Activated CD4-positive, alpha-beta T cell treated with anti-CD3 and anti-CD28 coated beads for 1 hour (primary cell): ENCODE measurements at places on chromosomes 4 and X.

- no peak for DNase-seq
Measured at GRCh38 chrX:2679534-2680485, 11.3 kb upstream of the CD99 start.

DNA sequence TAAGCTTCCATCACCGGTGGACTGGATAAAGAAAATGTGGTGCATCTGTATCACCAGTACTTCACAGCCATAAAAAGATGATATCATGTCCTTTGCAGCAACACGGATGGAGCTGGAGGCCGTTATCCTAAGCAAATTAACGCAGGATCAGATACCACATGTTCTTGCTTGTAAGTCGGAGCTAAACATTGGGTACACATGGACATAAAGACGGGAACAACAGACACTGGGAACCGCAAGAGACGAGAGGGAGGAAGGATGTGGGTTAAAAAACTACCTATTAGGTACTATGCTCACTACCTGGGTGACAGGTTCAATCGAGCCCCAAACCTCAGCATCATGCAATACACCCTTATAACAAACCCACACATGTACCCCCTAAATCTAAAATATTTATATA is 16.3 kb upstream of the IDS start:
- no peak for DNase-seq

DNA sequence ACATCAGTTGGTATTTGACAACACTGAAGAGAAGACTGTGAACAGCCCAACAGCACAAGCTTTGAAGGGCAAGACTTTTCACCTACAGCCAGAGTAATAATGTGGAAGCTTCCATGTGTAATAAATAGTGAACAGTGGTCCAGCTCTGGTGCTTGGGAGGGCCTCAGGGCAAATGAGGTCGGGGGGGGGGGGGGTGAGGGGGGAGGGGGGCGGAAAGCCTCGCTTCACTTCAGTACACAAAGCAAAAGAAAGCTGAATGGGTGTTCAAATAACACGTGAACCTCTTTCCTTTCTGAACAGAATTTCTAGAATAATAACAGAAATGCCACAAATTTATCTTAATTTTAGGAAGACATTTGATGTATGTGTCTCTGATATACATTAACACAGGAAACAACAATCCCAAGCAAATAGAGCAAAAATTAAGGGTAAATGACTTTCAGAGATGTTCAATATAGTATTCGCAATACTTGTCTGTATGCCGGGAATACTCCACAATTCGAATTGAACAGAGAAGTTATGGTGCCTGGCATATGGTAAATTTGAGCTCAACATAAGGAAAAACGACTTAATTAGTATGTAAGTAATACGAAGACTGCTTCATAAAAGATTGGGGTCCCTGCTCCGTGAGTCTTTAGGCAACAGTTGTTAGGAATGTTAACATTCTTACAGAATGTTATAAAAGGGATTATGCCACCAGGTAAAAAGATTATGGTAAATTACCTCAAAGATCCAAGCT is 92.6 kb downstream of the FRYL start:
- no peak for DNase-seq

GRCh38 chr4:42708625-42709024 is 51.7 kb upstream of the ATP8A1 start:
- DNase-seq = no peak

GRCh38 chrX:22389556-22390179 is 117.0 kb downstream of the CBLL2 start:
- no peak for DNase-seq

DNA sequence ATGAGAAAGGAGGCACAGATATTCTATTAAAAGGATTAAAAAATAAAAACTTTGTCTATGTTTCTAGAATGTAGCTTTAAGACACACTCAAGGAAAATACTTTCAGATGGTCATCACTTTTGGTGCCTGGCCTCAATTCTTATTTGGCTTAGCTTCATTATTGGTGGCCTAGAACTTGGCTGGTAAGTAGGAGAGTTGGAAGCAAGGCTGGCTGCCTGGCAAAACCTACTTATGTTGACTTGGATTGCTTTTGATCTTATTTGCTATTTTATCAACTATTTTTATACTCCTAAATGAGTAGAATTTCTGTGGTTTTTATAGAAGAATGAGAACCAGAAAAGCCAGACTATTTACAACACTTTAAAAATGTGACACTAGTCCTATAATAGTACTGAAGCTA is 35.3 kb upstream of the JADE3 start:
- no peak for DNase-seq

DNA sequence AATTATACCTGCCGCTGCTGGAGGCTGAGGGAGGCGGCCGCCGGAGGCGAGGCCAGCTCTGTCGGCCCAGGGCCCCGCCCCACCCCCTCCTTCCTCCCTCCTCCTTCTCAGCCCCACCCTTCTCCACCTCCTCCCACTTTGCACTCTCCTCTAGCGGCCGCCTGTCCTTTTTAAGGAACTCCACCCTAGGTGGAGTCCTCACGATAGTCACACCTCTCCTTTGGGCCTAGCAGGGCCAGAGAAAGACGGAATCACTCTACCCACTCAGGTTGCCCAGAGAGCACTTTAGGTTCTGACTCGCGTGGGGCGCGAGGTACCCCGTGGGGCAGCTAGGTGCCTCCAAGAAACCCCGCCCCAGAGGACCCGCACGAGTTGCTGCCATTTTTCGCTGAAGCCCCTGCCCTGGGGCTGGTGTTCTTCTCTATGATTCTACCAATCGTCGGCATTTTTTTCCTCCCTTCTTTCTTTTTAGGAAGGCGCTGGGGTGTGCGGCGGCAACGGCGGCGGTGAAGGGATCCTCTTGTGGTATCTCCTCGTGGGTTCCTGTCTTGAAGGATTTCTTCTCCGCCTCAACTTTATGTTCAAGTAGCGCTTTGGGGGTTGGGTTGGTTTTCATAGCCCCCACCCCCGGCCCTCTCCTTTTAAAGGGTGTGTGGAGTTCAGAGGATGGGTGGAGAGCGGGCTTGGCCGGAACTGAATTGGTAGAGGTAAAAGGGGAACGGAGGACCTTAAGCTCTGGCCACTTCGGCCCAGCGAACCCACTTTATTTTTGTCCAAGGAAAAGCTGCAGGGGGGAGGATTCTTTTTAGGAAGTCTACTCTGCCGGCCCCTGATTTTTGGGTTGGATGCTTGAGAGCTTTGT is at the start of gene KLF8:
Gene KLF8, plus strand, starts transcription at position 136 of the 862 bp plus-strand sequence. CDS start 979 bp downstream, outside the sequence.
- no peak for DNase-seq

- DNase-seq = no peak
Measured at GRCh38 chr4:24777536-24778463, 17.6 kb upstream of the SOD3 start.

DNA sequence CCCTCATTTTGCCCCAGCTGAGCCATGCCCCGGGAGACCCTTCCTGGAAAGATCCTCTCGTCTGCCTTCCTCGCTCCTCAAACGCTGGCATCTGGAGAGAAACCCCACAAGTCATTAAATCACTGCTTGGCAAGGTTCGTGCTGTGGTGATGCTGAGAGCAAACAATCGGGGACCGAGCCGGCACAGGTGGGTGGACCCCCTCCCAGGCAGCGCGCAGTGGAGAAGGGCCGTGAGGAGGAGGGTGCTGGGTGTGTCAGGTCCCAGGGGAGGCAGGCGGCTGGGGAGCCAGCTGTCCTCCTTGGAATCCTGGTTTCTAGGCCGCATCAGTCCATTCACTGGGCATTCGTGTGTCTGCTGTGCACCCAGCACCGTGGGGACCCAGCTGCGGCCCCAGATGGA is 64.9 kb upstream of the PSAPL1 start:
- DNase-seq = no peak

DNA sequence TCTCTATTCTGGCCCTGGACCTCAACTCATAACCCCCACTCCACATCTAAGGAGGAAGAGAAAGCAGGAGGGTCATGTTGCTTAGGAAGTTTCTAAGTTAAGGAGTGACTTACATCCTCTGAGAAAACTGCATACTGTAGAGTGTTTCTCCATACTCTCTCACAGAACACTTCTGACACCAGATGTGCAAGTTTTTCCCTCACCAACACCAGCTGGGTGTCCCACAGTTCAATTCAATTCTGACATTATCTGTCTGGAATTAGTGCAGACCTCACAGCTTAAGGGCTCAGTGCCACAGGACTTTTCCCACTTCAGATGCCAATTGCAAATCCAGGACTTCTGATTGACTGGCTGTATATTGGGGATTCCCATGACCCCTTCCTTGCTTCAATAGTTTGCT is 89.0 kb upstream of the SFRP2 start:
- no peak for DNase-seq

DNA sequence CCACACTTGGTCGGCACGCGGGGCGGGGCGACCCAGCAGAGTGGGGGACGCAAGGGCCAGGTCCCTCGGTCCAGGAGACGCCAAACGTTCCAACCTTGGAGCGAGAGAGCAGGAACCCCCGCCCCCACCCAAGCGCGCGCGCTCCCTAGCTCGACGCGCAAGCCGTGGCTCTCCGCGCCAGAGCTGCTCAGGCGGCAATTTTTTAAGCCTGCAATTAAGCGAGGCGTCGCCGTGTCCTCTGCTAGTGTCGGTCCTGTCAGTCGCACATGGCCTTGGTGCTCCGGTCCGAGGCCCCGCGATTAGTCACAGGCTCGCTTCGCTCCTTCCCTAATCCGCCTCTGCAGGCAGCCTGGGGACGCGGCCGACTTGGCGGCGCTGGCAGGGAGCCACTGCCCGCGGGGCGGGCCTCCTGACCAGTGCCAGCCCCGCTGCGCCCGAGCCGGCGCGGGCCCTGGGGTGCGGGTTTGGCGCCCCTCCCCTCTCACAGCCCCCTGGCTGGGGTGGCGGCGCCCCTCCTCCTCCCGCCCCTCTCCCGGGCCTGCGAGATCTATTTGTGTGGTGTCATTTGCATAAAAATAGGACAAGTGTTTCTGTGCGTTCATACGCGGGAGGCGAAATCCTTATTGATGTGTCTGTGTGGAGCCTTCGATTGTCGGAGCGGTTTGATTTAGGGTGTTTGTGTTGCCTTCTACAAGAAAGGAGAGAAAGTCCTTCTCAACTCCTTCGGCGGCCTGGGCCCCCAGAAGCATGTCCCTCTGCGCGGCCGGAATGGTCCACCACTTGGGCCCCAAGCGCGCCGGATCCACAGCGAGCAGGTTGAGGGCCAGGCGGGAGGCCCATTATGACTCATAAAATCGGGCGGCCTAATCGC is 9.8 kb upstream of the BCOR start:
- DNase-seq = no peak

- no peak for DNase-seq
Measured at GRCh38 chrX:124263743-124264142, 68.7 kb upstream of the TEX13D start.

DNA sequence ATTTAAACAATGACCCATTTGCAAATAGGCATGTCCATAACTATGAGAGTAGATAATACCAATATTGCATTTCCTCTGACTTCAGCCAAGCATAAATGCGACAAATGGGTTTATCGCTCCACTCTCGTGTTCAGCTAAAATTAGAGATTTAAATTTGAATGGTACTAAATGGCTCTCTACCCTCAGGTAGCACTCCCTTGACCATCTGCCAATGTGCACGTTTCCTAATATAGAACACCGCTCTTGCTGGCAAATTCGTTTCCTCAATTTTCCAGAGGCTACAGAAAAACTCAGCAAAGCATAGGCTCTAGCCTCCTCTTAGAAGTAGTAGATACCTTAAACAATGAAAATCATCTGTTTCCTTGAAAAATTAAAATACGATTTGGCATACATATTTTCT is 251.6 kb downstream of the ADGRA3 start:
- DNase-seq = no peak

DNA sequence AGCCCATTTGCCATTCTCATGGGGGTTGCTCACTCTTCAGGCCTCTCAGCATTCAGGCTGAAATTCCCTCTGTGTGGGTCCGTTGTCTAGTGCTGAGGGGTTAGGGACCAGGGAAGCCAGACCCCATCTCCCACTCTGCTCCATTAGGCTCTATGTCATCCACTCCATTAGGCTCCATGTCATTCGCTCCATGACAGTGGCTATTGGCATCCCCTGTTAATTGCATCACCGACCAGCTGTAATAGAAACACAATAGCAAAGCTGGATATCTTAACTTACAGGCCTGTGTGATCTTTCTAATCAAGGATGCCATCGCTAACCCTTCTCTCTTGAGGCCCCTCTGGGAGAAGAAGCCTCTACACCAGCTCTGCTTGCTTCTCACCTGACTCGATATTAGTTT is 25.7 kb upstream of the ZNF518B start:
- no peak for DNase-seq

- DNase-seq = no peak
Measured at GRCh38 chrX:69038188-69038587, 127.1 kb downstream of the PJA1 start.

GRCh38 chr4:34850968-34851367 is 1393.3 kb downstream of the ARAP2 start:
- DNase-seq = no peak

DNA sequence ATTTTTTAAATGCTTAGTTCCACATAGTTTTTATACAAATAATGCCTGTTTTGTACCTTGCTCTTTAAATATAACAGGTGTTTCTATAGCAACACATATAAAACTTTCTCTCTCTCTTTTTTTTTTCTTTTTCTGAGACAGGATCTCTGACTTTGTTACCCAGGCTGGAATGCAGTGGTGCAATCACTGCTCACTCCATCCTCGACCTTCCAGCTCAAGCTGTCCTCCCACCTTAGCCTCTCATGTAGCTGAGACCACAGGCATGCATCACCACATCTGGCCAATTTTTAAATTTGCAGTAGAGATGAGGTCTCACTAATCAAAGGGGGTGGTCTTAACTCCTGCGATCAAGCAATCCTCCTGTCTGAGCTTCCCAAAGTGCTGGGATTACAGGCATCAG is 18.3 kb upstream of the SULT1E1 start:
- no peak for DNase-seq

DNA sequence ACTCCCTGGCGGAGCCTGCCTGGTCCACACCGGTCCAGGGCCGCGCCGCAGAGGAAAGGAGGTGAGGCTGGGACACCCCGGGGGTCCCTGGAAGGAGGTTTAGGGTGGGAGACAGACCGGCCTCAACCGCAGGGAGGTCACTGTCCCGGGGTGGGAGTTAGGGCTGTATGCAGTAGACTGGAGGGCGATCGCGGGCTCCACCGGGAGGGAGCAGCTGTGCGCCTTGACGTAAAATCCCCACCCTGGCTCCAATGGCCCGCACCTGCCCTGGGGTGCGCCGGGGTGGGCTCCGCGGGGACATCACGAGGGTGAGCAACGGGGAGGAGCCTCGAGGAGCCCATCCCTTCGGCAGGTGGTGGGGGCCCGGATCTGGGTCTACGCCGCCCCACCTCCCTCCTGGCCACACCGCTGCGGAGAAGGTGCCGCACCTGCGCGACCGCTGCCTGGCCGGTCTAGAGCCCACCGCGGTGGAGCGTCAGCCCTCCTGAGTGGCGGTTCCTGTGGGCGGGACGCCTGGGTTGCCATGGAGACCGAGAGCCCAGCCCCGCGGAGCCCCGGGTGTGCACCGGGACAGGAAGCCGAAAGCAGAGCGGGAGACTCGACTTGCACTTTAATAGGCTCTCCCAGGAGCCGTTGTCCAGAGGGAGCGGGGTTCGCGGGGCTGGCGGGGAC is 105.1 kb downstream of the ADRA2C start:
- no peak for DNase-seq
